ENCODE measurements at places on chromosomes 12 and 14.

GRCh38 chr12:10967409-10967808, 19.3 kb downstream of the TAS2R50 start:
- no peak for DNase-seq

DNA sequence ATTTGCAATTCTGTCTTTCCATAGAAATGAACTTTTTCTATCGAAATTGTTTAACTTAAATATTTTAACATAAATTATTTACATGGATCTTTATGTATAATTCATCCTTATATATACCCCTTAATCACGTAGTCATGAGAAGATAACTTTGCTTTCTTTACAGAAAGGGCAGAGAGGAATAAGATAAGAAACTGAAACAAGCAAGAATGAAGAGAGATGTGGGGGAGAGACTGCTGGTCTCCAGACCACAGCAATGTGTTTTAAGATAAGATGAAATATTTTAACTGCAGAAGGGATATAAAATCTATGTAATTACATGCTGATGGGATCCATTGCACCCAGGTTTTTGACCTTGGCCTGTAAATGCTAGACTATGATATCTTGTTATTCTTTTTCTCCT, 34.7 kb upstream of the DNM1L start:
- DNase-seq = no peak

GRCh38 chr12:46388427-46389021, 16.0 kb upstream of the SLC38A2 start:
- DNase-seq = no peak

DNA sequence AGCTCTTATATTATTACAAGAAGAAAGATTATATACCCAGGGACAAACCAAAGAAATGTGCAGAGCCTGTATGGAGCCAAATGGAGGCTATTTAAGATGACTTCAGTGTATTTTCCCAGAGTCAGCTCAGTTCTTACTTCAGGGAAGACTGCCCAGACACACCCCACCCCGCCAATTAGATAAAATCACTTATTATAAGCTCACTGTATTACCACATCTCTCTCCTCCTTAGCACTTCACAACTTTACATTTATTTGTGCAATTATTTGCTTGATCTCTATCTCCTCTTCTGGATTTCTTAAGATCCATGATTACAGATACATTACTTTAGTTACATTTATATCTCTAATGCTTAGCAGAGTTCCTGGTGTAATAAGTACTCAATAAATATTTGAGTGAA, 24.7 kb upstream of the WDR89 start:
- no peak for DNase-seq

DNA sequence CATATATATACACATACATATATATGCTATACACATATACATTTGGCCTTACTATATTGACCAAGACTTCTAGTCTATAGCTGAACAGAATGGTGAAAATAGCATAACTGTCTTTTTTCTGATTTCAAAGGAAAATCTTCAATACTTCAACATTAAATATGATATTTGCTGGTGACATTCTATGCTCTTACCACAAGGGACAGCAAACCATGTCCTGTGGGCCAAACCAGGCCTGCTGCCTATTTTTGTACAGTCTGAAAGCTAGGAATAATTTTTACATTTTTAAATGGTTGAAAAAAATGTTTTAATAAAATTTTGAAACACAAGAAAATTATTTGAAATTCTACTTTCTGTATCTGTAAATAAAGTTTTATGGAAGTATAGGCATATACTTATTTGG, 63.6 kb downstream of the EML5 start:
- DNase-seq = no peak

DNA sequence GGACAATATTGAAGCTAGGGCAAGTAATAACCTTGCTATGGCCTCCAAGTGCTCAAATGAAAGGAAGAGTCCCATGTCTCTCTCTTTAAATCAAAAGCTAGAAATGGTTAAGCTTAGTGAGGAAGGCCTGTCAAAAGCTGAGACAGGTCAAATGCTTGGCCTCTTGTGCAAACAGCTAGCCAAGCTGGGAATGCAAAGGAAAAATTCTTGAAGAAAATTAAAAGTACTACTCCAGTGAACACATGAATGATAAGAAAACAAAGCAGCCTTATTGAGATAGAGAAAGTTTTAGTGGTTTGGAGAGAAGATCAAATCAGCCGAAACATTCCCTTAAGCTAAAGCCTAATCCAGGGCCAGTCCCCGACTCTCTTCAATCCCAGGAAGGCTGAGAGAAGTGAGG, 84.1 kb upstream of the PLEKHA5 start:
- no peak for DNase-seq
